ENCODE measurements at places on chromosomes 2 and 18. TPM values are rescaled to one million over a fixed set of nuclear protein-coding genes. Genes with fewer than 3 reads are reported as not detected.

Gene OLA1
- total RNA-seq, result 43.6 TPM

Gene ALPG
- total RNA-seq, result not detected

Gene ITGB6
- total RNA-seq, result not detected

Gene RGPD4
- total RNA-seq, result not detected

Gene ASAP2
- 0.75 TPM for total RNA-seq

Gene MC5R
- not detected for total RNA-seq

GRCh38 chr18:57077005-57077765, 69.7 kb upstream of the BOD1L2 start:
- DNase-seq, result no peak
- no peak overlapping the region for H3K27ac ChIP-seq
- H3K4me1 ChIP-seq, result peaks cover 5% of the 10 kb centered on the region
- H3K36me3 ChIP-seq, result no peaks in the 10 kb centered on the region

- H3K4me1 ChIP-seq, result no peaks in the 10 kb centered on the region
- no peak overlapping the region for H3K27ac ChIP-seq
- H3K36me3 ChIP-seq, result no peaks in the 10 kb centered on the region
- peaks cover 40% of the 10 kb centered on the region for H3K27me3 ChIP-seq
- H3K4me3 ChIP-seq, result no peak overlapping the region
Measured at GRCh38 chr2:109727929-109728447, 66.1 kb upstream of the RGPD5 start.

- H3K27me3 ChIP-seq, result no peaks in the 10 kb centered on the region
- DNase-seq, result no peak
- H3K4me3 ChIP-seq, result no peak overlapping the region
- H3K4me1 ChIP-seq, result no peaks in the 10 kb centered on the region
- H3K36me3 ChIP-seq, result no peaks in the 10 kb centered on the region
- H3K27ac ChIP-seq, result no peak overlapping the region
Measured at GRCh38 chr2:59082657-59083056, 841.5 kb upstream of the FANCL start.

GRCh38 chr2:69576880-69577279, 66.7 kb downstream of the AAK1 start:
- H3K27ac ChIP-seq, result peak overlapping the region; percentile 57
- DNase-seq, result no peak

- H3K4me1 ChIP-seq, result peaks cover 7% of the 10 kb centered on the region
- H3K4me3 ChIP-seq, result no peak overlapping the region
- H3K27me3 ChIP-seq, result peaks cover 5% of the 10 kb centered on the region
- no peaks in the 10 kb centered on the region for H3K36me3 ChIP-seq
- no peak for DNase-seq
Measured at GRCh38 chr2:769771-770170, 92.6 kb upstream of the TMEM18 start.

DNA sequence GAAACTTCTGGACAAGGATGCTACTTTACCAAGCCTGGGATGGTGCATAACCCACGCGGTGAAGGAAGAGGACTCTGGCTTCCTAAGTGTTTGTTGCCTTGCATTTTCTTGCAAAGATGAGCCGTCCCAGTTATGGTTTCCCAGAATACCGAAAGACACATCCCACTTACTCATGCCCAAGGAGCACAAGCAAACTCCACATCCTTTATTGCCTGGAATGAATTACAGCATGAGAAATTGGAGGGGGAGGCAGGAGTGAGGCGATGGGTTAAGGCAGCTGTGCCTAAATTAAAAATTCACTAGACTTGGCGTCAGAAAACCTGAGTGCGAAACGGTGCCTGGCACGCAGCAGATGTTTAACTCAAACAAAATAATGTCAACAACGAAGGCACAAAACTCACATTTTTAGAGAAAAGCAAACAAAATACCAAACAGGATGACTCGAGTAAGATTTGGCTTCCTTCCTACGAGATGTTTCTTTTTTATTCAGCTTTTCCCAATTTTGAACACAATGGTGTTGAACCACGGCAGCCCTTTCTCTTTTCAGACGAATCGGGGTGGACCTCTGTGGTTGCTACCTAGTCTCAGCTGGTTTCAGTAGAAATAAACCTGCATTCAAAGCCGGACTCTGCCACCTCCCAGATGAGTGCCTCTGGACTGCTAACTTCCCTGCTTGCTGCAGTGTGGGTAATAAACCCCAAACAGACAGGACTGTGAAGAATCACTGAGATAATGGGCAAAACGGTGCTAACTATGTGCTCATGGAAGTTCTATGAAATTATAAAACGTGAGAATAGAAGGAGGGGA, 100.3 kb upstream of the NCK2 start:
- DNase-seq, result no peak
- no peak overlapping the region for H3K4me3 ChIP-seq
- no peak overlapping the region for H3K27ac ChIP-seq
- peaks cover 3% of the 10 kb centered on the region for H3K36me3 ChIP-seq

- H3K4me1 ChIP-seq, result peaks cover 17% of the 10 kb centered on the region
- H3K4me3 ChIP-seq, result no peak overlapping the region
- no peak for DNase-seq
- H3K36me3 ChIP-seq, result peaks cover 2% of the 10 kb centered on the region
- H3K27me3 ChIP-seq, result no peaks in the 10 kb centered on the region
Measured at GRCh38 chr2:113137827-113138226, 10.4 kb downstream of the IL1RN start.

DNA sequence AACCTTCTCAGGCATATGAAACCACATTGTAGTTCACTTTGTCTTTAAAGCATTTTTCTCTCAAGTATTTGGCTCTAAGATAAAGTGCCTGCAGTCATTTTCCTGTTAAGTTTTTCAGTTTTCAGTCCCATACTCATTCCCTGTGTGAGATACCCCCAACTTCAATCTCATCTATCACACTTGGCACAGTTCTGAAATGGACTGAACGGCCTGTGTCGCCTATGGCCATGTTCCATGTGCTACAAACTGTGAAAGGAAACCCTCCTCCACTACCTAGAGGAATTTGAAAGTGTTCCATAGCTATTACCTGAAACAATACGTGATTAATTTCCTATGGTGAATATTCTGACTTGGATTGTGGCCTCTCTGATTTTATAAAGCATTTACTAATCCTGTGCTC, 319.1 kb downstream of the CTNNA2 start:
- no peak for DNase-seq
- H3K27me3 ChIP-seq, result no peaks in the 10 kb centered on the region
- no peak overlapping the region for H3K27ac ChIP-seq
- no peaks in the 10 kb centered on the region for H3K4me1 ChIP-seq

DNA sequence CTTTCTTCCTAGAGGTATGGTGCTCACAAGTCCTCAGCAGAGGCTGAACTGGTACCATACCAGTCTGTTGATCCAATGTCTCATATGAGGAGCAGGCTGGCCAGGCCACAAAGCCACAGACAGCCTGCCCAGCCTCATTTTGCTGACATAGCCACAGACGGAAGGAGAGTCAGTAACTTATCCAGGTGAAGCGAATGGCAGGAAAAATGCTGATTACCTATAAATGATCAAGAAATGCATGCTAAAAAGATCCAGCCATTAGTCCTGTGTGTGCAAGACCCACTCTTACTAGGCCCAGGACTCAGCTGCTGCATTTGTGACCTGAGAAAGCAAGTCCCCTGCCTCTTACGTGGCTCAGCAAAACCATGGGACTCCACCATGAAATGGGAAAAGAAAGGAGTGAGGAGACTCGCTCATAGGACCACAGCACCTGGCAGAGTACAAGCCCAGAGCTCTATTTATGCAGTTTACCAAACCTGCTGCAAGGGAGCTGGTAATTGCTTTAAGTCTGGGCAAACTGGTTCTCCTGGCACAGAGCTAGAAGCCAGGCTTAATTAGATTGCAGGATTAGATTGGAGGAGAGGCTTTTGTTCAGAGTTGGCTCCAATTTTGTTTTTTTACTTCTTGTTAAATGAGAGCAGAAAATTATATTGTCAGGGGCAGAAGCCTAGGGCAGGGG, 19.0 kb downstream of the RHOB start:
- no peak overlapping the region for H3K4me3 ChIP-seq
- no peaks in the 10 kb centered on the region for H3K4me1 ChIP-seq
- H3K27ac ChIP-seq, result no peak overlapping the region
- peaks cover 5% of the 10 kb centered on the region for H3K27me3 ChIP-seq
- no peaks in the 10 kb centered on the region for H3K36me3 ChIP-seq
- no peak for DNase-seq

- H3K4me3 ChIP-seq, result no peak overlapping the region
- DNase-seq, result no peak
- peaks cover 57% of the 10 kb centered on the region for H3K27me3 ChIP-seq
- peaks cover 2% of the 10 kb centered on the region for H3K4me1 ChIP-seq
- peaks cover 2% of the 10 kb centered on the region for H3K36me3 ChIP-seq
- H3K27ac ChIP-seq, result no peak overlapping the region
Measured at GRCh38 chr2:23363268-23363667, 21.7 kb upstream of the KLHL29 start.

DNA sequence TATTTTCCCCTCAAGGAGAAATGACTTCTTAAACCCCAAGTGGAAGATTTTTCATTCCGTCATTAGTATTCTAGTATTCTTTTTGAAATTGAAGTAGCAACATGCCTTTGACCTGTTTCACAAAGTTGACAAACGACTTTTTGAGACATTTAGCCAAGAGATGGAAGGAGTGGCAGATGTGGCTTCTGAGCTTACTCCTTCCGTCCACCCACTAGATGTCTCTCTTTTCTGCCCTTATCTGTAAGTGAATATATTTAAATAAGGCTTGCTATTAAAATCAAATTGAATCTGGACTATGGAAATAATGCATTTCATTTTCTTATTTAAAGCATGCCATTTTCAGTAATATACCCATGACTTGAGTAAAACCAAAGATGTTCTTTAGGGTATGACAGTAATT, 74.1 kb downstream of the ACTR3 start:
- H3K36me3 ChIP-seq, result no peaks in the 10 kb centered on the region
- H3K4me3 ChIP-seq, result no peak overlapping the region
- no peak for DNase-seq
- H3K27ac ChIP-seq, result peak overlapping the region; percentile 65
- H3K27me3 ChIP-seq, result no peaks in the 10 kb centered on the region

DNA sequence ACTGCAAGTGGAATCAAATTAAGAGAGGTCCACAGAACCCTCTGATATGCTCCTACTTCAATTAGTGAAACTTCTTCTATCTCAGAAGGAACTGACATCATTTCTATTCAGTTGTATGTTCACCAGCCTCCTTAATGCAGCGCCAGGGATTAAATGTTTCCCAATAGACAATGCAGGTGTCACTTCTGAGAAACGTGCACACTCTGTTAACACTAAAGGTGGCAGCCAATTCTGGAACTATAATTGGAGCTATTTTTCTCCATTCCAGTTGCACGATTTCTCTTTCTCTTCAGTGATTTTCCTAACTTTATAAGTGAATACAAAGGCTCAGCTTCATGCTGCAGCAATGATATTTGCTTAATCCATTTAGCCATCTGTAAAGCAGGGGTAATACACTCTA, 821.9 kb downstream of the TDRD15 start:
- no peak overlapping the region for H3K27ac ChIP-seq
- H3K27me3 ChIP-seq, result no peaks in the 10 kb centered on the region
- no peaks in the 10 kb centered on the region for H3K4me1 ChIP-seq
- H3K36me3 ChIP-seq, result no peaks in the 10 kb centered on the region
- no peak overlapping the region for H3K4me3 ChIP-seq

DNA sequence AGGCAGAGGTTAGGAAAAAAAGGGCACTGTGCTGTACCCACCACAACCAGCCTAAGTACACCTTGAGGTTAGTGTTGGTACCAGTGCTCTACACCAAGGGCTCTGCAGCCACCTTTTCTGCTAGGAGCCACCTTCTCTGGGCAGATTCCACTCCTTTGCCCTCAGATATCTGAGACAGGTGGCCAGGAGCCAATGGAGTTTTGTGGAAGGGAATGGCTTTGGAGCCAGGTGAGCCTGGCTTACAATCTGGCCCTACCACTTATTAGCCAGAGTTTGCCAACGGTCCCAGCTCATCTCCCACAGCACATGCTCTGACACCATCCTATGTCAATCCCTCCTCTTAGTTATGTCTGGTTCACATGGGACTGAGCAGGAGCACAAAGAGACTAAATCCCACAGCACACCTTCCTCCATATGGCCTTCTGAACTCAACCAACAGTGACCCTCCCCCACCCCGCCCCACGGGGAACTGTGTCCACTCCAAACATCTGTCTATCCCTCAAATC, 77.5 kb downstream of the CLHC1 start:
- no peak overlapping the region for H3K4me3 ChIP-seq
- no peak overlapping the region for H3K27ac ChIP-seq
- DNase-seq, result no peak
- no peaks in the 10 kb centered on the region for H3K27me3 ChIP-seq
- H3K36me3 ChIP-seq, result peaks cover 4% of the 10 kb centered on the region
- peaks cover 13% of the 10 kb centered on the region for H3K4me1 ChIP-seq

DNA sequence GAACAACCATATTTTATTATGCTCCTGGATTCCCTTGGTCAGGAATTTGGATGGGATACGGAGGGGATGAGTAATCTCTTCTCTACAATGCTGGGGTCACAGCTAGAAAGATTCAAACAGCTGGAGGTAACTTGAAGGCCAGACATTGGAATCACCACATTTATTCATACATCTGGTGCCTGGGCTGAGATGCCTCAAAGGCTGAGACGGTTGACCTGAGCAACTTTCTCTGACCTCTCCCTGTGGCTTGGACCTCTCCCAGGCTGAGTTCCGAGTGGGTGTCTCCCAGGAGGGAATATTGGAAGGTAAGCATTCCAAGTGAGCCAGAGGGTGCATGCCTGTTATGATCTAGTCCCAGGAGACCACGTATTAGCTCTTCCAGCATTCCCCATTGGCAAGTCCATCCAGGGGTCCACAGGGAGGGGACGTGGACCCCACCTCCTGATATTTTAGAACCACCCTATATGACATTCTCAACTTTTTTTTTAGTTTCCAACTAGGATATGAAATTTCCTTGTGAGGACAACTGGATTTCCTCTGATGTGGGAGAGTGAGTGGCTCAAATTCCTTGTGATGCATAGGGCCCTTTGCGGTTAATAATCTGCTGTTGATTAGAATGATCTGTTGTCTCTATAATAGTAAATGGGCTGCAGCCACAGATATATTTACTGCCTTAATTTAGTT, 101.8 kb downstream of the MRPS9 start:
- H3K27ac ChIP-seq, result no peak overlapping the region
- no peak for DNase-seq
- peaks cover 8% of the 10 kb centered on the region for H3K4me1 ChIP-seq

- H3K4me3 ChIP-seq, result no peak overlapping the region
- no peak overlapping the region for H3K27ac ChIP-seq
- no peak for DNase-seq
Measured at GRCh38 chr18:24968238-24968775, 383.7 kb downstream of the ZNF521 start.

DNA sequence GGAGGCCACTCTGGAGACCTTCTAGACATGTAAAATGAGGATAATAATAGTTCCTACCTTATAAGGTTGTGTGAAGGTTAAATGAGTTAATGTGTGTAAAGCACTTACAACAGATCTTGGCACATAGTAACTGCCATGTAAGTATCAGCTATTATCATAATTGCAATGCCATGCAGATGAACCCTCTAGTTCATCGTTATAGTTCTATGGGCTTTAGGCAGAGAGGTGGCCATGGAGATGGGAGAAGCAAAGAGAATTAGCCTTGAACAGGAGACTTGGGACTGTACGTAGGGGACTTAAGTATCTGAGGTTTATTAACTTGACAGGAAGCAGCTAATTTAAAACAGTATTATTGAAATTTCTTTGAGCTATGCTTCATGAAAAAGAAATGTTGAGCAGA, 151.8 kb downstream of the PIK3C3 start:
- peaks cover 5% of the 10 kb centered on the region for H3K36me3 ChIP-seq
- H3K27ac ChIP-seq, result no peak overlapping the region
- no peak overlapping the region for H3K4me3 ChIP-seq
